Stimulated activated CD4-positive, alpha-beta T cell treated with anti-CD3 and anti-CD28 coated beads, TNF-alpha, amount 100 ng/mL, for 4 hours (primary cell): ENCODE measurements at places on chromosomes 2 and 18.

DNA sequence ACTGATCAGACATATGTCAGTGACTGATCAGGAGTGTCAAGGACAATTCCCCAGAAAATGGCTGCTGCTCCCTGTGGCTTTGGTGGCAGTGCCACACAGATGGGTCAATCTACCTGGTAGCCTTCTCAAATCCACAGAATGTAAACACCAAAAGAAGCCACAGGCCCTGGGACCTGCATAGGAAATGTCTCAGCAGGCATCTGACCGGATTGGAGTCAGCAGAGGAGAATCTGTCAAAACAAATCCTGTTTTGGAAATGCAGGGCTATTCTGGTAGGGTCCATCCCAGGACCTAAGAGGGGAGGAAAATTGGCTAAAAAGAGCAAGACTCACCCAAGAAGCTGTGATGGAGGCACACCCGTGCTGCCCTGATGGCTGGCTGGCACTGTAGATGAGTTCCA is 189.7 kb downstream of the TMEM247 start:
- no peak for DNase-seq

DNA sequence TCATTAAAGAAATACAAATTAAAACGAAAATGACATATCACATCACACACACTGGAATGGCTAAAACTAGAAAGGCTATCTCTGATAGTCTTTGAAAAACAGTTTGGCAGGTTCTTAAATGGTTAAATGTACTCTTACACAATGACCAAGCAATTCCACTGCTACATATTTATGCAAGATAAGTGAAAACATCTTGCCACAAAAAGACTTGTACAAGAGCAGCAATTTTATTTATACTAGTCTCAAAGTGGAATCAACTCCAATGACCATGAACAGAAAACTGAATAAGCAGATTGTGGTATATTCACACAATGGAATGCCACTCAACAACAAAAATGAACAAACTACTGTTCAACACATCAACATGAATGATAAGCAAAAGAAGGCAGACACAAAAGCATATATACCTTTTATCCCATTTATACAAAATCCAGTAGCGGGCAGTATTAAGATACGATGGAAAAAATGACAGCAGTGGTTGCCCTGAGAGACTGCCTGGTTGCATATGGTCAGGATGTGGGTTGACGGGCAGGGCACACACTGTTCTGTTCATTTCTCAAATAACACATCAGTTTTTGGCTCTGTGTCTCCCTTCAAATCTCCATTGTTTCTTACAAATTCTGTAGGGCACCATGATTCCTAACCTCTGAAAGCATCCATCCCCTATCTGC is 25.4 kb downstream of the SP100 start:
- DNase-seq, result peak; percentile 28

DNA sequence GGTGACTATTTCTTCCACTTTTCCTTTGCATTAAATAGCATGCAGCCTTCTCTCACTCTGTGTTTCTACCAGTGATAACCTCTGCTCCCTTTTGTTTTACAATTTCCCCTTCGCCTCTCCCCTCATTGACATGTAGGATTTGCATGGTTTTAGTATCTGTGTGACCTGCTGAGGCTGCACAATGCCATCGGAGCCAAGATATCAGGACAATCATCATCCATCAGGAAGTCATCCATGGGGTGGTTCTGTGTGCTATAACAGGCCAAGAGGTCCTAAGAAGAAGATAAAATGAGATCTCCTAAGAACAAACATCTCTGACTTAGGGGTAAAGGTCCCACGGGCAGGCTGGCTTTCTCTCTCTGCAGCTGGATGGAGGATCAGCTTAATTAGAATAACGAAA is 65.6 kb downstream of the EHD3 start:
- no peak for DNase-seq

GRCh38 chr18:72539901-72540300 is 4.2 kb downstream of the CBLN2 start:
- DNase-seq, result no peak

DNA sequence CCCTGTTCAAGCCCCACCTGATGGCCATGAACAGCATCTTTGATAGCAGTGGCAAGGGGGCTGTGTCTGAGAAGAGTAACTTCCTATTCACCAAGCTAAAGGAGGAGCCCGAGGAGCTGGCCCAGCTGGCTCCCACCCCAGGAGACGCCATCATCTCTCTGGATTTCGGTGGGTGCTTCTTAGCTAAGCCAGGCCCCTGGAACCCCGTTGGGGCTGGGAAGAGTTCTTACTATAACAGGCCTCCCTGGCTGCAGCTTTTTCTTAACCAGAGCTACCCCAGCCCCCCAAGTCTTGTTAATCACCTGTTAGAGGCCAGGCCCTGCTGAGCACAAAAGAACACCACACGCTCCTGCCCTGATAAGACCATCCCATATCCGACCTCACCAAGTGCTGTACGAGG is 79.4 kb downstream of the EPAS1 start:
- no peak for DNase-seq

GRCh38 chr18:31931163-31931885 is 11.6 kb downstream of the TRAPPC8 start:
- no peak for DNase-seq
